ENCODE measurements at places on chromosomes 6 and 20. TPM values are rescaled to one million over a fixed set of nuclear protein-coding genes. Genes with fewer than 3 reads are reported as not detected.

FAM229B gene
- 12.5 TPM for total RNA-seq

DNA sequence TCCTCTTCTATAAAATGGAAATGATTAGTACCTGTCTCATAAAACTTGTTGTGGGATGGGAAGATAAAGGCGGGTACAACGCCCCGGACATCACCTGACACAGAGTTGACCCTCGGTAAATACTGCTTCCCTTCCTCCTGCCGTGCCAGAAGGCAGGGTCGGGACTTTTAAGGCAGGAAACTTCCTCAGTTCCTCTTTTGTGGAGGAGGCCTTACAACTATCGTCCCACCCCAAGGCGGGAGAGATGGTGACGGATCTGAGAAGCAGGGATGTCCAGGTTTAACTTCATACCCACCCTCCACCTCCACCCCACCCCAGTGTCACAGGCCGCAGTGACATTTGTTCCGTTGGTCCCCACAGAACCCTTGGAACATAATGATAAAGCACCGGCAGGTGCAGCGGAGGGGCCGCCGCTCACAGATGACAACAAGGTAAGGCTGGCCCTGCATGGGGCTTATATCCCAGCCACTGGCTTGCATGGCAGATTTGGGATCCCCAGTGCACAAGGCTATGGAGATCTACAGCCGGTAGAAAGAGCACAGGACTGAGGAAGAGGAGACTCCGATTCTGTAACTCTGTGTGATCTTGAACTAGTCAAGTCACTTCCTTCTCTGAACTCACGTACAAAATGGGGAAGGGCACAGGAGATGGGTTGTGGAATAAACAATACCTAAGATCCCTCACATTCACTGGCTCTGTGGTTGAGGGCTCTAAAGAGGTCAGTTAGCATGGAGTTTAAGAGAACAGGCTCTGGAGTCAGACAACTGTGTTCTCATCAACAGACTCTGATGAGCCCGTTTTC is 764 bp downstream of the DNTTIP1 start:
- peak overlapping the region; percentile 93 for H3K27ac ChIP-seq
- peak overlapping the region; percentile 87 for H3K4me3 ChIP-seq
- DNase-seq, result no peak
- H3K4me1 ChIP-seq, result no peaks in the 10 kb centered on the region
- no peaks in the 10 kb centered on the region for H3K36me3 ChIP-seq
- no peaks in the 10 kb centered on the region for H3K27me3 ChIP-seq

FAM83C gene
- total RNA-seq, result 0.15 TPM

DNA sequence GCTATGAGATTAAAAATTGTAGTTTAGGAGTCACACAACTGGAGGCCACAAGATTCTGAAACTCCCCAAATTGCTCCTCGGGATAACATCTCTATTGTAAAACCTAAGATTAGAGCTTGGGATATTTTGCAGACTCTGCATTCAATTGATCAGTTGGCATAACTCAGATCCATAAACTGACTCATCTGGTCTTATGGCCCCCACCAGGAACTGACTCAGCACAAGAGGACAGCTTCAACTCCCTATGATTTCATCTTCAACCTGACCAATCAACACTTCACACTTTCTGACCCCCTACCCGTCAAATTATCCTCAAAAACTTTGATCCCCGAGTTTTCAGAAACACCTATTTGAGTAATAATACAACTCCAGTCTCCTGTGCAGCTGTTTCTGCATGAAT is 257.3 kb downstream of the HAO1 start:
- H3K27ac ChIP-seq, result no peak overlapping the region
- H3K4me1 ChIP-seq, result no peaks in the 10 kb centered on the region
- no peaks in the 10 kb centered on the region for H3K27me3 ChIP-seq
- H3K4me3 ChIP-seq, result no peak overlapping the region
- no peaks in the 10 kb centered on the region for H3K36me3 ChIP-seq

DNA sequence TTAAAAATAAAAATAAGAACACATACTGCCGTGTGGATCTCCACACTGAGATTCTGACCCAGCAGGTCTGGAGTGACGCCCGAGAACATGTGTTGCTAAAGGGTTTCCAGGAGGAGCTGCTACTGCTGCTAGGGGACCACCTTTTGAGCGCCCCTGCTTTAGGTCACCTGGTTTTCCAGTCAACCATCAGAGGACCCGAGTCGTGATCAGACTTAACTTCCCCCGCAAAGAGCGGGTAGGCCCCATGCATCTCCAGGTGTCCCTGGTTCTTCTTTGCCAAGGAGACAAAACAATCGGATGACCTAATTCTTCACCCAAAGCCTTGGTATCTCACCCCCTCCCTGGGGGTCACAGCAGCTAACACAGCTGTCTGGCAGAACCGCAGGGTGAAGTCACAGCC is 51.1 kb upstream of the STX16 start:
- H3K36me3 ChIP-seq, result no peaks in the 10 kb centered on the region
- no peak for DNase-seq
- peaks cover 6% of the 10 kb centered on the region for H3K4me1 ChIP-seq
- no peak overlapping the region for H3K27ac ChIP-seq

DNA sequence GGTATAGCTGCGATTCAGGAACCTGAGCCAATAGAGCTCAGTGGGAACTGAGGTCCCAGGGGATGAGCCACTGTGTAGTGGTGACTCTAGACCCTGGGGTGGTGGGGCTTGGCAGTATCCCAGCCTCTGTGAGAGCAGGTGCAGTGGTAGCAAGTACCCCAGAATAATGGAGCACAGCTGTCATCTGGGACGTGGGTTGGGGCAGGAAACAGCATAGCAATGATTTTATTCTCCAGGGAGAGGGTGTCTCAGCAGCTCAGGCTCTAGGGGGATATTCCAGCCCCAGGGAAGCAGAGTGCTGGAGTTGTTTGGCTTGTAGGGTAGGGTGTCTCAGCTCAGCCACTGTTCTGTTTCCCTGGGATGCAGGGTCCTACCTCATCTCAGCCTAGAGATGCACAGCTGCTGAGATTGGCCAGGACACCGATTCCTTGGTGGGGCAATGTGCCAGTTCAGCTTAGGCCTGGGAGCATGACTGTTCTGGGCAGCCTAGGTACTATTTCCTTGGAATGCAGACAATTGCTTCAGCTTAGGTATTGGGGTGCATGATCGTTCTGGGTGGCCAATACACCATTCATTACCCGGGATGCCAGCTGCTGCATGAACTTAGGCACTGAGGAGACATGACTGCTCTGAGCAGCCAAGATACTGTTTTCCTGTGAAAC is 34.0 kb upstream of the NUP153 start:
- H3K27ac ChIP-seq, result no peak overlapping the region
- H3K27me3 ChIP-seq, result no peaks in the 10 kb centered on the region
- H3K36me3 ChIP-seq, result no peaks in the 10 kb centered on the region
- no peak for DNase-seq

- no peaks in the 10 kb centered on the region for H3K36me3 ChIP-seq
- H3K27ac ChIP-seq, result peak overlapping the region; percentile 73
- H3K4me1 ChIP-seq, result no peaks in the 10 kb centered on the region
- H3K27me3 ChIP-seq, result no peaks in the 10 kb centered on the region
- no peak overlapping the region for H3K4me3 ChIP-seq
Observed at GRCh38 chr6:25014791-25015560, 79.2 kb upstream of the RIPOR2 start.

GRCh38 chr6:118283766-118284165 is 264.3 kb upstream of the PLN start:
- H3K4me3 ChIP-seq, result no peak overlapping the region
- no peak overlapping the region for H3K27ac ChIP-seq
- H3K27me3 ChIP-seq, result no peaks in the 10 kb centered on the region
- H3K36me3 ChIP-seq, result no peaks in the 10 kb centered on the region
- DNase-seq, result no peak

GRCh38 chr6:149114167-149114566 is 203.3 kb upstream of the TAB2 start:
- H3K27me3 ChIP-seq, result no peaks in the 10 kb centered on the region
- H3K27ac ChIP-seq, result peak overlapping the region; percentile 73
- H3K4me1 ChIP-seq, result no peaks in the 10 kb centered on the region
- H3K4me3 ChIP-seq, result no peak overlapping the region
- DNase-seq, result peak; percentile 54
- H3K36me3 ChIP-seq, result no peaks in the 10 kb centered on the region

DNA sequence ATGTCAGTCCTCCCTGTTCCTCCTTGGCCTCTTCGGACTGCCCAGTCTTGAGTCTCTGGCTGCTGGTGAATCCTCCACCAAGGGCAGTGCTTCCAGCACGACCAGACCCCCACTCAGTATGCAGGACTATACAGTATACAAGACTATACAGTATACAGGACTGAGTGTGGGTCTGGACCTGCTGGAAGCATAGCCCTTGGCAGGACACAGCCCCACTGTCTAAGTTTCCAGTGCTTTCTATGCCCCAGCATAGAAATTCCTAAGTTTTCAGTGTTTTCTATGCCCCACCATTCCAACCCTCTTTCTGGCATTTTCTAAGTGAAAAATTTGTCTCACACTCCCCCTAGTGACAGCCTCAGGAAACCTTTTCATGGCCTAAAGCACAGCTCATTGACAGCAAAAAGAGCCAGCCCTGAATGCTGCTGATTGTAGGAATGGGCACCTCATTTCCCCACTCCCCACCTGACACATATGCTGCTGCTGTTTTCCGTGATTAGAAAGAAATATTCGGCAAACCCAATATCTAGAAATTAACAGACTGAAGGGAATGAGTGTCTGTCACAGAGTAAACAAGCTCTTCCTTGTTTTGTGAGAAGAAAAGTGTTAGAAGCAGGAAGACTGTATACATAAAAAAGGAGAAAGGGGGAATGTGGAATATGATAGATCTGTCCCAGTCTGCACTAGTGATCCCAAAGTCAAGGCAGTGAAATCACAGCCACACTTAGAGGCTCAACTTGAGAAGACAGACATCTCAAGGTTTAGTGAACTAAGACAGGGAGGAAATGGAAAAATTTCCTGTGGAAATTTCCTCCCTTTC is 206.9 kb downstream of the IBTK start:
- H3K4me1 ChIP-seq, result no peaks in the 10 kb centered on the region
- H3K4me3 ChIP-seq, result no peak overlapping the region
- no peaks in the 10 kb centered on the region for H3K27me3 ChIP-seq
- DNase-seq, result no peak

DPPA5 gene
- not detected for total RNA-seq

NTSR1 gene
- not detected for total RNA-seq

B3GALT4 gene
- total RNA-seq, result 15.0 TPM

DNA sequence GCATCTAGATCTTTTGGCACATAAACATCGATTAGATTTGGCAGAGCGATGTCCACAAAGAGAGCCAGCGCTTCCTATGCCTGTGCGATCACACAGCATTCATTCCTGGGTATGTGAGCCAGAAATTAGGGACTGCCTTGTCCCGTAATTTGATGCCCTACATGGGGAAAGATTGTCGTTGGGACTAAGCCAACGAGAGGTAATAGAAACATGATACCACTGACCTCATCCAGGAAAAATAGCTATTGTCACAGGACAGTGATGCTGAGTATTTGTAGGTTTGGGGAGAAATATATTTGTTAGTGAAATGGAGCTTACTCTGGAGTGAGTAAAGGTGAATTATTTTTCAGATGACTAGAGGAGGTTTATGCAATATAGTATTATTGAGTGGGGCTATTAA is 154.0 kb downstream of the TSHZ2 start:
- no peaks in the 10 kb centered on the region for H3K4me1 ChIP-seq
- H3K27ac ChIP-seq, result peak overlapping the region; percentile 52
- H3K4me3 ChIP-seq, result no peak overlapping the region
- no peaks in the 10 kb centered on the region for H3K27me3 ChIP-seq

- H3K27me3 ChIP-seq, result no peaks in the 10 kb centered on the region
- H3K27ac ChIP-seq, result no peak overlapping the region
- DNase-seq, result no peak
- H3K4me1 ChIP-seq, result no peaks in the 10 kb centered on the region
Observed at GRCh38 chr6:47298475-47298874, 11.2 kb downstream of the TNFRSF21 start.

GRCh38 chr6:27280064-27280539 is 32.0 kb downstream of the POM121L2 start:
- H3K36me3 ChIP-seq, result no peaks in the 10 kb centered on the region
- H3K4me1 ChIP-seq, result no peaks in the 10 kb centered on the region
- no peak for DNase-seq
- no peak overlapping the region for H3K27ac ChIP-seq

GRCh38 chr6:51843456-51844056 is 243.9 kb downstream of the PKHD1 start:
- no peak overlapping the region for H3K4me3 ChIP-seq
- no peaks in the 10 kb centered on the region for H3K4me1 ChIP-seq
- no peak overlapping the region for H3K27ac ChIP-seq
- no peaks in the 10 kb centered on the region for H3K27me3 ChIP-seq

Data from breast epithelium (tissue), 4 donors.